Fibroblast of gingiva (primary cell): ENCODE measurements at places on chromosomes 16 and 17.
A peak's percentile ranks its signal among the peaks of the same experiment; 100 is the strongest.

DNA sequence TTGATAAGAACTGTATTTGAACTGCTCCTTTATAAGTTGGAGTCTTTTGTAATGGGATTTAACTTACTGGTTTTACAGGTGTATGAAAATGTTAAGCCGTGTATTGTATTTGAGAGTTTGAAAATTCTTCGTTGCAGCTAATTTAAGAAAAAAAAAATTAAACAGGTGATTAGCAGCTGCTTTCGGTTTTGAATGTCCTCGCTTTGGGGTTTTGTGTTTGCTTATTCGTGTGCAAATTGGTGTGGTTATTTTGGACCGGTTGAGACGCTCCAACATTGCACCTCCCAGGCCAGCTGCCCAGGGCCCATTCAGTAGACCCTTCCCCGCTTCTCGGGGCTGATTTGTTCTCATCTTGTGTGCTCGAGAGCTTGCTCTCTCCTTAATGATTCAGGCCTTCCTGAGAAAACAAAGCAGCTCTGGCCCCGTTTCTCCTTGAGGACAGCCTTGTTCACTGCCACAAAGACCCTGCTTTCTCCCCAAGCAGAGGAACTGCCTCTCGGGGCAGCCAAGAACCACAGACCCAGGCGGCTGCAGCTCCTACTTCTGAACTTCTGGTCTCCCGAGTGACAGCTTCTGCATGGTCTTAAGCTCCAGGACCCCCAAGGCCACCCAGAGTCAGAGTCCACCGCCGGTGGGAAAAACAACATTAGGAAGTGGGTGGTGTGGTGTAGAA is 100.5 kb downstream of the MSI2 start:
- no peak for DNase-seq

GRCh38 chr17:29115961-29116803 is 64.0 kb downstream of the MYO18A start:
- peak; percentile 42 for DNase-seq

- DNase-seq: no peak
These were observed 49.0 kb upstream of the TAC4 start for GRCh38 chr17:49896860-49897259.

DNA sequence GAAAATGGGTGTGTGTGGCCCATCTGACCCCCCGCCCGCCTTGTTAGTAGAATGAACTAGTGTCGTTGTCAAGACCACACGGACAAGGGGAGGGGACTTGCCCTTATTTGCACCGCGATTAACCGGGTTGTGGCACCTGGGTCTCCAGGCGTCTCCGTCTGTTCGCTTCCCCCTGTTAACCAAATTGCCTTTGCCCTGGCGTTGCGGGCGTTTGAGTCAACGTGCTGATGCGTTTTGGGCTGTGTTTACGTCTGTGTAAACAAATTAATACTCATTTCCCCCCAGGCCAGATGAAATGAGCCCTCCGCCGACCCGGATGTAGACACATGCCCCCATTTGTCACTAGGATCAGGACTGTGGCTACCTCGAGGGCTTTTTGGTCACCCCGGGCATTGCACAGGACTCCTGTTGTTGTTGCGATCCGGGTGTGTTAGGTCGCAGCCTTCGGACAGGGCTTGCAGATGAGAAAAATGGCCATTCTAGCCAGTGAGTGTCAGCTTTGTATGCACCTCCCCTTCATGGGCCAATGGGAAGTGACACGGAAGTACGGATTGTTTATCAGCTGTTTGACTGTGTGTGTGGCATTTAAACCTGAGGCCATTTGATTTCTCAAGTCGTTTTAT is 906 bp downstream of the RBL2 start:
- DNase-seq: peak; percentile 85

DNA sequence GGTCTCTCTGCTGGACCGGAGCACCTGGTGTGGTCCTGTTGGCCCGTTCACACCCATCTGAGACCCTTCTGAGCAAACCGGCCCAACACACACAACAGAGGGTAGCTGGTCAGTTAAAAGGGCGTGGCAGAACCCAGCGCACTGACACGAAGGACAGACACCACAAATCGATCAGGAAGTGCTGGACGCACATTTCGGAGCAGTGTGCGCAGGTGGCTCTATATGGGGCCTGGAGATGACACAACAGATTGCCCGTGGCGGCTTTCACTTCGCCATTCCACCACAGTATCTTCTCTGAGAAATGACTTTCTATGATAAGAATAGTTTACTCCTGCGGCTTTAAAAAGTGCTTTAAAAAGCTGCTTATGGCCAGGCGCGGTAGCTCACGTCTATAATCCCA is 12.5 kb downstream of the CCDC57 start:
- DNase-seq: no peak

- no peak for DNase-seq
These were observed 1.4 kb upstream of the CACNA1G start for GRCh38 chr17:50558941-50559614.

GRCh38 chr17:19238167-19238505 is 970 bp downstream of the EPN2 start:
- no peak for DNase-seq

DNA sequence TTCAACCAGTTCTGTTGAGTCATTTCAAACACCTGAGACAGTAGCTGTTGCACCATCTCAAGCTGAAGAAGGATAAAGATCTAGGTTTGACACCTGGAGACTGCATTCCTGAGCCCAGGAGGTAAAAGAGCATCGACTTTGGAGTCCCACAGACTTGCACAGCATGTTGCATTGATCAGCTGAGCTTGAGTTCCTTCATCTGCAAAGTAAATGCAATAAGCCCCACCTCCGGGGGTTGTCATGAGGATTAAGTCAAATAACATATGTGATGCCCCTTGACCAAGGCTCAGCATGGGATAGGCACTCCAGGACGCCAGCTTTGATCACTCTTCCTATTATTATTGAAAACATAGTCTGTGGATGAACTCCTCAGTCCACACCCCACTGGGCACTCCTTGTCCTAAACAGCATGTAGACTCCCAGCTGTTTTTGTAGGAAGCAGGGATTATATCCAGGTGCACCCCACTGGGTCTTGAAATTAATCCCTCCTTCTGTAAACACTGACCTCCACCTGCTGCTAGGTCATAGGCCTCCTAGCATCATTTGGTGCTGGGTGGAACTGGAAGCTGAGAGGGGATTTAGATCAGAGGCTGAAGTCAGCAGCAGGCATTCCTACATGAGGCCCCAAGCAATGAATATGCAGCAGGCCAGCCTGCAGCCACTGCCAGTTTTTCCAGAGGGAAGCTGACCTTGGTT is 259.0 kb downstream of the HS3ST4 start:
- DNase-seq: no peak

GRCh38 chr17:3378321-3378720 is 7.8 kb downstream of the OR3A2 start:
- no peak for DNase-seq

DNA sequence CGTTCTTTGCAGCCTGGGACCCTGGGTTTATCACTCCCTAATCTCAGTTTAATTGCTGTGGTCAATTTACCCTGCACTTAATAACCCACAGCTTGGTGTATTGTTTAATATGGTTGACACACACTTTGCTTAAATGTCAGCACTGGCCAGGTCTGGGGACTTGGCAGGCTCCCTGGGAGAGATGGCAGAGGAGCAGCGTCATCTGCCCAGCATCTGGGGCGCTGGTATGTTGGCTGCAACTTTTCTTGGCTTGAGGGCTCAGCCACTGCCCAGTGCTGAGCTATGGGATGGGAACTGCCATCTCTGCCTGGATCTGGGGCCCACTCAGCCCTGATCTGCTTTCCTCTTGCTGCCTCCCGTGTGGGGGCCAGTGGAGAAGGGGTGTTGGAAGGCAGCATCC is 115.7 kb upstream of the IRX3 start:
- DNase-seq: peak; percentile 90

GRCh38 chr16:13110124-13110796 is 208.9 kb downstream of the SHISA9 start:
- DNase-seq: peak; percentile 85
